BJ (cell line): ENCODE measurements at places on chromosomes 3 and 15.
A peak's percentile ranks its signal among the peaks of the same experiment; 100 is the strongest.

DNA sequence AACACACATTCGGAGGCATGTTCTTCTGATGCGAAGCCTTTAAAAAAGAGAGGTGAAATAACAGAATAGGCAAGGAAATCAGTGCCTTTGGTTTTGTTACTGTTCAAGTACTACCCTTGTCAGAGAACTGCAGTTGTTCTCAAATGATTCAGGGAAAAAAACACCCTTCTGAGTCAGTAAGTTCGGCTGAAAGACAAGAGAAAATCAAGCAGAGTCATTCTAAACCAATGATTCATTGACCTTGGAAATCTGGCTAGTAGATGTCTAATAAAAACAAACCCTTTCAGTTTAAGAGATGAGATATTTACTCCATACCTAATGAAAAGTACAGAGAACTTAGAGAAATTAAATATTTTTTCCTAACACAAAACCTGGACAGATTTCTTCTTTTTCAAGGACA is 72.7 kb upstream of the ABI3BP start:
- peak; percentile 77 for DNase-seq

DNA sequence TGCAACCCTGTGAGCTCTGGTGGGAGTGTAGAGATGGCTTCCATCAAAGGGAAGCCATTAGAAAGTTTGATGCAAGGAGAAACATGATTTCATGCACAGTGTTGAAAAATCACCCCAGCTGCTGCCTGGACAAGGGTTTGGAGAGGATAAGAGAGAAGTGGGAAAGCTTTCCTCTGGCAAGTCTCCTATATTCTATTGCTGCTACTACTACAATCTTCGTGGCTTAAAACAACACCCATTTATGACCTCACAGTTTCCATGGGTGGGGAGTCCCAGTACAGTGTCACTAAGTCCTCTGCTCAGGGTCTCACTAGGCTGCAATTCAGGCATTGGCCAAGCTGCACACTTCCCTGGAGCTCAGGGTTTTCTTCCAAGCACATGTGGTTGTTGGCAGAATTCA is 229.3 kb downstream of the TAFA4 start:
- DNase-seq: no peak

DNA sequence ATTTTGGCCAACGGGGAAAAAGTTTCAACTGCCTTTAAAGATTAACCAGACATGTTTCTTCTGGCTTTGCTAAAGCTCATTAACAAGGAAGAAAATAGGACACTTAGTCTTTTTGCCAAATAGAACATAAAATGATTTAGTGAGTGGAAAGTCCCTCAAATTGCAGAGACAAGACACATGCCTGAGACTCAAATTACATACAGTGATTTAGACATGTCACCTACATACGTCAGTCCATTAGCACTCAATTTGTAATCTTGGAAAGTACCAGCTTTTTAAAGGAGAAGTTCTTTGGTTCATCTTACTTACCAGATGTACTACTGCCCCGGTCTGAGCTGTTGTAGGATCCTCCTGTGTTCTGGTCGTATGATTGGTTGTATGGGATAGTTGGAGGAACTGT is 1134.2 kb downstream of the ROBO1 start:
- no peak for DNase-seq

DNA sequence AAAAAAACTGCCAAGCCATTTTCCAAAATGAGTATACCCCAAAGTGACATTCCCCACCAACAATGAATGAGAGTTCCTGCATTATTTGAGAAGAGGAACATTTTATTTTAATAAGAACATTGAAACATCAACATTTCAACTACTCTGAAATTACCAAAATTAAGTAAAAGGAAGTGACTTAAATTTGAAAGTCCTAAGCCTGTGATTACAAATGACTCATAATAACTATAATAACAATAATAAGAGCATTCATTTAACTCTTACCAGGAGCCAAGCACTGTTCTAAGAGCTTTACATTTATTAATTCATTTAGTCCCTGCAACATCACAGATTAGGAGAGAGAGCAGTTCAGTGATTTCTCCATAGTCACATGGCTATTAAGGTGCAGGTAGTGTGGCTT is 32.4 kb downstream of the LRRC28 start:
- no peak for DNase-seq

DNA sequence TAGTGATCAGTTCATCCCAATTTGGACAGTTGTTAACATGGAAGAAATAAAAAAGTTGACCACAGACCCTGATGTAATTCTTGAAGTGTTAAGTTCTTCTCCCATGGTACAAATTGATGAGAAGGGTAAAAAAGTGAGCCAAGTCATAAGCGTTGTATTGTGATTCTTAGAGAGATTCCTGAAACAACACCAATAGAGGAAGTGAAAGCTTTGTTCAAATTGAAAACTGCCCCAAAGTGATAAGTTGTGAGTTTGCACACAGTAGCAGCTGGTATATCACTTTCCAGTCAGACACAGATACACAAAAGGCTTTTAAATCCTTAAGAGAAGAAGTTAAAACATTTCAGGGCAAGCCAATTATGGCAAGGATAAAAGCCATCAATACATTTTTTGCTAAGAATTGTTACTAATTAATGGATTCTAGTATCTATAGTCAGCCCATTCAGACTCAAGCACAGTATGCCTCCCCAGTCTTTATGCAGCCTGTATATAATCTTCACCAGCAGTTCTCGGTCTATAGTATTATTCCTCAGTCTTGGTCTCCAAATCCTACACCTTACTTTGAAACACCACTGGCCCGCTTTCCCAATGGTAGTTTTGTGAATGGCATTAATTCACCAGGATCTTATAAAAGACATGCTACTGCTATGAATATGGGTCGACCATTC is 38.2 kb downstream of the CDIN1 start:
- no peak for DNase-seq

DNA sequence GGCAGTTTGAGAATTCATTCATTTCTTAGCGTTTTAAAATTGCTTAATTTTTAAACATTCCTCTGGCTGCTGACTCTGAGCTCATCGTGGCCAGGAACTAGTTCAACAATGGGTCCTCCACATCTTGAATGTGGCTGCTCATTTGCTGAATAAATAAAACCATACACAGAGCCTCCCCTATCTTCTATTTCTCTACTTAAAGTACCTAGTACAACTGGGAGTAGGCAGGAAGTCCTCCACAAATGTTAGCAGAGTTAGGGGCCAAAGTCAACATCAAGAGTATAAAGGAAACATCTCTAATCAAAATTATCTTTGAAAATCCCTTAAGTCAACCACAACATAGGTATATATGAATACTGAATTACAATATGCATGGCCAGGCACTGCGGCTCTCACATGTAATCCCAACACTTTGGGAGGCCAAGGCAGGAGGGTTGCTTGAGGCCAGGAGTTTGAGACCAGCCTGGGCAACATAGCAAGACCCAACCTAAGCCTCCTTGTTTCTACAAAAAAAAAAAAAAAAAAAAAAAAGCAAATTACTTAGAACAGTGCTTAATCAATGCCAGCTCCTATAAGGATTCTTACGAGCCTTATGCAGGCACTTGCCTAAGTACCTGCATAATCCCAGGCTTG is 57.5 kb upstream of the LMOD3 start:
- DNase-seq: no peak

DNA sequence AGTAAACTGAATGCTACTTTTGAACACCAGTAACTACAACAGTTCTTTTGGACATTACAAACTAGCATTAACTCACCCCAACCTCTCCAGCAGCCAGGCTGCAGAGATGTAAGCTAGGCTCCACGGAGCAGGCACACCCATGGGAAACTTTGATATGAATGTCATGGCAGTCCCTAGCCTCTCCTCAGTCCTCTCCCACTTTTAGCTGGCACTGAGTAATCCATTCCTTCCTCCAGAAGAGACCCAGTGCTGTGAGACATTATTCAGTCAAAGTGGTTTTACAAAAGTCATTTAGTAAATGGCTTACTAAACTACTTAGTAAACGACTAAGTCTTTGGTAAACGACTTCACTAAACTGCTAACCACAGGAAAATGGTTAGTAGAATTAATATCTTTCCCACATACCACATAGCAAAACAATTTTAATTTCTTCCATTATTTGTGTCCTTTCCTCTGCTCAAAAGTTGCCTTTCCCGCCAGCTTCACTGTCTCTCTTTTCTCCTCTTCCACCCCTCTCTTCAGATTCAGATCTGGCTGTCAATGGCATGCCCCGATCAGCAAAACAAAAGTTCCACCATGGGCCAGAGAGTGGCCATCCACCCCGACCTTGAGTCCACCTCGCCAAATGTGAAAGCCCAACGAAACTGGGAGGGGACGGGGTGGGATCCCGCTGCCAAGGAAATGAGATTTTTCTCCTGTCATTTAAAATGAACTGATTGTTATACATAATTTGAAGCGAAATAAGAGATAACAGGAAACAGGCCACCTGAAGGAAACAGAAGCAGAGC is 67.5 kb upstream of the TJP1 start:
- no peak for DNase-seq

DNA sequence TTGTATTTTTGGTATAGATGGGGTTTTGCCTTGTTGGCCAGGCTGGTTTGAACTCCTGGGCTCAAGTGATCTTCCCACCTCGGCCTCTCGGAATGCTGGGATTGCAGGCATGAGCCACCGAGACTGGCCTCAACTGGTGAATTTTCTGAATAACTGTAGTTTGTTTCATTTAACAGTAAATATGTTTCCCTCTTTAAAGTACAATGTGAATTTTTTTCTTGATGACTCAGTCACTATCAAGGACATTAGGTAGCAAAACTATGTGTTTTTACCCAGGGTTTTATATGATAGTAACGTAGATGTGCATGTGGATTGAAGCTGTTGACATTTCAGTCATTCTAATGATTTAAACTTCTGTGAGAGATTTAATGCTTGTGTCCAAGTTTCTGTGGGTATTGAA is 40.2 kb upstream of the MAPKBP1 start:
- peak; percentile 7 for DNase-seq

DNA sequence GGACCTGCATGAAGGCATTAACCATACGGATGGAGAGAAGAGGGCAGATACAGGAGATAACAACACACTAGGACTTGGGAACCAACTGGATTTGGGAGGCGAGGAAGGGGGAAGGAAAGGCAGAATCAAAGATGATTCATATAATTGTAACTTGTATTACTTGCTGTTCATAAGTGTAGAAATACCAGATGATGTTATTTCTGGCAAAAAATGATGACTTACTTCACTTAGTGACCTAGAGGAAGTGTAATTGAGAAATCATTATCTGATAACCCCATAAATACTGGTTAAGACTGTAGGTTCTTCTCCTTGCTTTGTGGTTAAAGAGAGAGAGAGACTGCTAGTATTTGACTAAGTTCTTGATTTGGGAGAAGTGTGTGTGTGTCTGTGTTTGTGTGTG is 50.5 kb upstream of the GK5 start:
- peak; percentile 85 for DNase-seq

- DNase-seq: no peak
These were observed 24.7 kb upstream of the KLHL6 start for GRCh38 chr3:183579967-183580900.

- DNase-seq: no peak
These were observed 22.0 kb downstream of the TGFBR2 start for GRCh38 chr3:30628205-30628900.

DNA sequence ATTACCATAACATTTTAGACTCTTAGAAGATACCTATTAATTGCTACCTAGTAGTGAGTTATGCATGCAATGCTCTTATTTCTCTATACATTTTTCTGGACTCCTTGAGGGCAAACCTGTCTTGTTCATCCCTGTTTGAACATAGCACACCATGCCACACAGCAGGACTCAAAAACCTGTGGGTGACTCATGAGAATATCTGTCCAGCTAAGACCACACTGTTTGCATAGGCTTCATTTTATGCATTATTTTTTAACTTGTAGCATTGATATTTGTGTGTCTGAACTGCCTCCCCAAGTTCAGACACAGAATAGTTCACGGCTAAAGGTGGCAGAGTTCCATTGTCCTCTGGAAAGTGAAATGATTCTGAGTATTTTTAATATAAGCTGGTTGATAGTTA is 1.8 kb downstream of the LMCD1 start:
- no peak for DNase-seq

DNA sequence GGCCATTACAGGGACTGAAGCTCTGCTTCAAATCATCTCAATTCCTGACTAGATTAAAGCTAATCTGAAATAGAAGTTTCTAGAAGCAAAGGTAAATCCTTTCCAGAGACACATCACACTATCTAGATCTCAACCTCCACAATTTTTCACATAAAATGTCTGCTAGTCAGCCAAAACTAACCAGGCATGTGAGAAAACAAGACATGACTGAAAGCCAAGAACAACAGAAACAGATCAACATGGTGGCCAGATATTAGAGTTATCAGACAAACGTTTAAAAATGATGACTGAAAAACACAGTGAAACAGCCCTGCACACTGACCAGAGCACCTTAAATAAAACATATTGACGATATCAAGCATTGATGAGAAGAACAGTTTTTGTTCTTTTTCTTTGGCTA is 59.1 kb downstream of the SUMF1 start:
- no peak for DNase-seq

DNA sequence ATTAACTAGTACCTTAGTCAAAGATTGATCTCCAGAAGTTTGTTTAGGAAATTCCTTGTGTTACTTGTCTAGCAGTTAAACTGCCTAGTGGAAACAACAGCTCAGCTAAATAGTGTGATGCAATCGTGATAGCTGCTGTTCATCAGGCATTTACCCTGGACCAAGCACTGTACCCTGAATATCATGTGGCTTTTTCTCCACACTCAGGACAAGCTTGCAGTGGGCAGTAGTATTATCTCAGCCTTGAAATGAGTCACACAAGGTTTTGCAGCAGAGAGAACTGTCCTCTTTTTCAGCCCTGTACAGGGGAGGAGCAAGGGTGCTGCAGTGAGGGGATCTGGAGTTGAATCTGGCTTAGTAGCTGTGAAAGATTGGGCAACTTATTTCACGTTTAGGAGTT is 208.4 kb downstream of the TP63 start:
- DNase-seq: no peak

- no peak for DNase-seq
These were observed 10.6 kb downstream of the TPM1 start for GRCh38 chr15:63052961-63053698.

DNA sequence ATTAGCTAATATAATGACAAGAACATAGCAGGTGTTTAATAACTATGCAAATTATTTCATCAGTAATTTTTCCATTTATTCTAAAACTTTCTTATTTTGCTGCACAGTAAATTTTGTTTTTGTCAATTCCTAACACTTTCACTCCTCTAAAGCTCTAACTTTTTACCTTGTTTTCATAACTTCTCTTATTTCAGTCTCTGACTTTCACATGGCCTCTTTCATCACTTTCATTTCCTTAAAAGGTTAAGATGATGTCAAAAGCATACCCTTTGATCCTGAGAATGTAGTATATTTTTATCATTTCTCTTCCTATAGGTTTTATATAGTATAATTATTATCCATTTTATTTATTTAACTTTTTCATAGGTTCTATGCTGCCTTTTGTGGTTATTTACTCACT is 1325.8 kb upstream of the ALCAM start:
- no peak for DNase-seq

- no peak for DNase-seq
These were observed 323.6 kb downstream of the SOX2 start for GRCh38 chr3:182035324-182035723.

- no peak for DNase-seq
These were observed 84.8 kb upstream of the FOXB1 start for GRCh38 chr15:59918994-59919951.

GRCh38 chr3:71135373-71136088 is 448.0 kb downstream of the FOXP1 start:
- no peak for DNase-seq
